ENCODE measurements at places on chromosomes 16 and 17.

DNA sequence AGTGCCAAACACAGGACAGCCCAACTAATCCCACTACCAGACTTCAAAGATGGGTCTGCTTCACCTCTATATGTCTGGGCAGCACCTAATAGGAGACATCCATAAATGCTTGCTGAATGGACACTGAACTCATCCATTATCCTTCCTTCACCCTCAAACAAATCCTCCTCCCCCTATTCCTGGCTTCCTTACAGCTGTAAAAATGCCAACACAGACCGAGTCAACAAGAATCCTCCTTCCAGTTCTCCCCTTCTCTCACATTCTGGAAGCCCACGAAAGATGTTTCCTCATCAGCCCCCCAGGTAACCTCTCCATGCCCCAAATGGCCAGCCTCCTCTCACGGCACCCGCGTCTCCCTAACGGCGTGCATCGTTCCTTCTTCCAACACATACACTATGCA, 12.3 kb downstream of the PELP1 start:
- no peak for DNase-seq

DNA sequence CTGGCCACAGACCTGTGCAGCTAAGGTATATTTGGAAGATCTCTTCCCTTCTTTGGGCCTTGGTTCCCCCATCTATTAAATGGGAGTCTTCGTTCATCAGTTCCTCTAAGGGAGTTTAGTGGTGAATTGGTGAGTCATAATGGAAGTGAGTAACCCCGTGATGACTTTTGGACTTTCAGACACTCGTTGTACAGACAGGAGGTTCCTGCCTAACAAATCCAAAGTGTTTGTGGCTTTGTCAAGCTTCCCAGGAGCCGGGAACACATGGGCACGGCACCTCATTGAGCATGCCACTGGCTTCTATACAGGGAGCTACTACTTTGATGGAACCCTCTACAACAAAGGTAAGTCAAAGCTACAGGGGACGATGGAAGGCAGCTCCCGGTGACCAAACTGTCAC, 40.4 kb downstream of the WSCD1 start:
- no peak for DNase-seq

- DNase-seq = no peak
Measured at GRCh38 chr17:2855063-2855600, 58.9 kb downstream of the RAP1GAP2 start.

GRCh38 chr17:65231662-65232335, 94.6 kb downstream of the RGS9 start:
- peak; percentile 58 for DNase-seq

DNA sequence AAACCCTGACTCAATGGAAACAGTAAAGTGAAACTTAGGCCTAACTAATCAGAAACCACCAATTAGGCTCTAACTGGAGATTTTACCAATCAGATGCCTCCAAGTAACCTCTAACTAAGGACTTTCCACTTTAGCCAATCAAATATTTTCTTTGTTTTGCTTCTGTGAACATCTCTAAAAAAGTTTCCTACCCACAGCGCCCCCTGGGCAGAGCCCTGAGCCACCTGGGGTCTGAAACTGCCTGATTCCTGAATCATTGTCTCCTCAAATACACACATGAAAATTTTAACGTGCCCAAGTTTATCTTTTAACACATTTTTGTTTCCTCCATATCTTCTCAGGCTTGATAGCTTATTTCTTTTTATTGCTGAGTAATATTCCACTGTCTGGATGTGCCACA, 19.0 kb downstream of the ADAD2 start:
- no peak for DNase-seq

- no peak for DNase-seq
Measured at GRCh38 chr17:80080081-80080480, 21.3 kb upstream of the GAA start.

DNA sequence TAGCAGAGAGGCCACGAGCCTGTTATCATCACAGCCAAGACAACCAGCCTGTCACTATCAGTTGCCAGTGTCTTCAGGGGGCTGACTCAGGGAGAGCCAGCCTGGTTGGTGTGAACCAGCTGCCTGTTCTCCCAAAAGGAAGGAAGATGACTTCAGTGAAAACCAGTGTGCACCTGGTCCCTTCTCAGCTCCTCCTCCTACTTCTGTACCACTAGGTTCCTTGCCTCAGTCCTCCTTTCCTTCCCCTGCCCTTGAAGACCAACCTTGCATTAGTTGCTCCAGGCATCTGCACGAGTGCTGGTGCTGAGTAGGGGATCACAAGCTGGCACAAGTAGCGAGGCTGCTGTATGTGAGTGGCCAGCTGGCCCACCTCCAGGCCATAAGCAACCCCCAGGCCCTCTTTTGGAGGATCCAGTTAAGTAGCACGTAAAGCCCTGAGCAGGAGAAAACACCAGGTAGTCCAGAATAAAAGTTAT, 8.5 kb downstream of the TUBG1 start:
- no peak for DNase-seq

DNA sequence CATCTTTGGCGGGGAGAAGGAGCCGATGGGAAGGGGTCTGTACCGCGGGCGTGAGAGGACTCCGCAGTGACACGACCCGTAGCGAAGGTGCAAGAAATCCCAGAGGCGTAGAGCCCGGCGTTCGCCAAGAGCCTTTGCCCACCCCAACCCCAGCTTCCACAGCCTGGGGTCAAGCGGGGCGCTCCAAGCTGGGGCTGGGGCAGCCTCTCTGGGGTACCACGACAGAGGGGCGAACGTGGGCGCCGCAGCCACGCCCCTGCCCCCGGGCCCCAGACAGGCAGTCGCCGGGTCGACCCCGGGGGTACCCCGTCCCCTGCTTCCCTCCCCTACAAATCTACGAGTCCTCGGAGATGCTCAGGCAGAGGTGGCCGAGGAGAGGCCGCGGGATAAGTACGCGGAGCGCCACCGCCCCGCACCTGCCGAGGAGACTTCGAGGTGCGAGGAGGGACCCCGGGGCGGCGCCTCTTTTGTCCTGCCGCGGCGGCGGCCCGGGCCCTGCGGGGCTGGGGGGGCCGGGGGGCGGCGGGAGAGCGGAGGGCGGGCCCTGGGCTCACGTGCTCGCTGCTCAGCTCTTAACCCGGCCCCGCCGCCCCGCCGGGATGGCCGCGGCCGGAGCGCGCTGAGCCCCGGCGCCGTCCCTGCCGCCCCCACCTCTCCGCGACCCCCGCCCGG, at the start of gene ADAM11:
Gene ADAM11, plus strand, starts transcription at position 575 of the 672 bp plus-strand sequence. CDS start 212 bp downstream, outside the sequence.
- no peak for DNase-seq

- no peak for DNase-seq
Measured at GRCh38 chr17:17917394-17917793, 54.8 kb downstream of the TOM1L2 start.

GRCh38 chr17:69401251-69401650, 13.2 kb upstream of the MAP2K6 start:
- DNase-seq = no peak
